HCT116 (cell line): ENCODE measurements at places on chromosomes 11 and 22. TPM values are rescaled to one million over a fixed set of nuclear protein-coding genes. Genes with fewer than 3 reads are reported as not detected.

DNA sequence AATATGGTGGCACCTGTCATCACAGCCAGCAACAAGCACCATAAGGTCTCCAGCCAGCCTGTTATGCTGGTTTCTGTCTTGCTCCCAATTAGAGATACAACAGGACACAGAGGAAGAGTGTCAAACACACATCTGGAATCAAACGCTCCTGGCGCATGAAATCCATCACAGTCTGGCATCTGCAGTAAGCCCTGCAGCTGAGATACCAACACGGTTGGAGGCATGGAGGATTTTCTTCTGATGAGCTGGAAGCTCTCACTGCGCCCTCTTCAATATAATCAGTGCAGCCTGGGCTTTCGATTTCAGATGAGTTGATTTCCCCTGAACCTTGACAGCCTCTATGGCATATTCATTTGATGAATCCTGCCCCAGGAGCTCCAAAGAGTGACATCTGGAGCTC lies 27.8 kb upstream of the CARS1 start:
- DNase-seq = no peak

The ZNF143 gene
- 27.5 TPM for total RNA-seq

The PATE1 gene
- not detected for total RNA-seq

DNA sequence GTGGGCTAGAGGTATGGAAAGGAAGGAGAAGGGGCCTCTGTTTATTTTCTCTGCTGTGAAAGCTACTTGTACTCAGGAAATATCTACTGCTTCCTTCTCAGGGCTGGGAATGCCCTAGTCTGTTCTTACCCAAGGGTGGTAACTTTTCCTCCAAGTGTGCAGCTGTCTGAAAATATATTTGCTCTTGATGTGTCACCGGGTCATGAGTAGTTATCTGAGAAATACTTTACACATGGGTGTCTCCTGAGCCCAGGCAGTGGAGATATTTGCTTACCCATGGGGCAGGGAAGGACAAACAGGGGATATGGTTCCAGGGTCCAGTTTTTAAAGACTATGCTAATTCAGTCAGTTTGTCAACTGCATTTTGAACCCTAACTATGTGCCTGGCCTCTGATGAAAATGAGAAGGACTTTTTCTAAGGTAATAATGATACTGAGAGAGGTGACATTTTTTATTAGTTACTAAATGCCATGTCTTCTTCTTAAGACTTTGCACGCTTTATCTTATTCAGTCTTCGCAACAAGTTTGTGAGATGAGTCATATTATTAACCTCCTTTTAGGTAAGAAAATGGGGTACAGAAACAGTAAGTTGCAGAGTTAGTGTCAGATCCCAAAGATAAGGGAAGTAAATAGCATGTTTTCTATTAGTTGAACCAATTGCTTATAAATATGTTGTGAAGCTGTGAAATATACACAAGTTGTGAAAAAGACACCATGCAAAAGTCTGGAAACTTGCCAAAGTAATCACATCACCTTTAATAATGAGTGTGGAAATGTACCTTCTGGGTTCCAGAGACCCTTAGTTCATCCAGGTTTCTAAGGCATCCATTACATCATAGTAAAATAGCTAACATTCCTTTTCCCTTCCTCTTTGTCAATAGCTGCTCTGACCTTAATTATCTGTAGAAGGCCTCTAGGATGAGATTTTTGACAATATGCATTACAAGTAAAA lies 22.9 kb downstream of the SYTL2 start:
- DNase-seq = no peak

The CD3G gene
- 0.20 TPM for total RNA-seq

- DNase-seq = no peak
Observed at GRCh38 chr11:3115321-3115720, 49.8 kb downstream of the OSBPL5 start.

GRCh38 chr11:124538019-124538418 lies 5.4 kb downstream of the OR8B12 start:
- no peak for DNase-seq

The SOX6 gene
- total RNA-seq = 0.81 TPM

The TCN1 gene
- 1.7 TPM for total RNA-seq

DNA sequence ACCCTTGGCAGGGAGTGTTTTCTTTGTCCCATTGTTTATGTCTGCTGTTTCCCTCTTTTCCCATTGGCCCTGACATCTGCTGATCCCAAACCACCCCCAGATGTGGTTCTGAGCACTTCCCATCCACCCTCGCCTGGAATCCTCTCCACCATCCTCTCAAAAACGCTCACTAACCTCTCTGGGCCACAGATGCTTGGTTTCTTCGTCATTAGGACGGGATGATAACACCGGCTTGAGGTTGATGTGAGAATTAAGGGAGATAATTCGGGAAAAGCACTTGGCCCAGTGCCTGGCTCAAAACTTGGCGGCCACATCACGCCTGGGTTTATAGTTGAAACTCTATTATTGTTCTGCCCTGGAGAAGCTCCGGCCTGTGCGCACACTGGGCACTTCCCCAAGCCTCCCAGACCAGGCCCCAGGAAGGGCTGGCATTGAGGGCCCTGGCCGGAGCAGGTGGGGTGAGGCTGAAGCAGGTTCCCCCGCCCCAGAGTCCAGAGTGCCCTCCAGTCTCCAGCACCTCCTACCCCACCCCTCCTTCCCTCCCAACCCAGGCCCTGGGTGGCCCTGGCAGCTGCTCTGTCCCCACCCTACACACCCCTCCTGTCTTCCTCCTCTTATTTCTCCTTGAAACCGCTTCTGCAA lies 63.7 kb downstream of the CYTH4 start:
- no peak for DNase-seq
